RCC 7860 (cell line): ENCODE measurements at places on chromosomes 13 and 19.

DNA sequence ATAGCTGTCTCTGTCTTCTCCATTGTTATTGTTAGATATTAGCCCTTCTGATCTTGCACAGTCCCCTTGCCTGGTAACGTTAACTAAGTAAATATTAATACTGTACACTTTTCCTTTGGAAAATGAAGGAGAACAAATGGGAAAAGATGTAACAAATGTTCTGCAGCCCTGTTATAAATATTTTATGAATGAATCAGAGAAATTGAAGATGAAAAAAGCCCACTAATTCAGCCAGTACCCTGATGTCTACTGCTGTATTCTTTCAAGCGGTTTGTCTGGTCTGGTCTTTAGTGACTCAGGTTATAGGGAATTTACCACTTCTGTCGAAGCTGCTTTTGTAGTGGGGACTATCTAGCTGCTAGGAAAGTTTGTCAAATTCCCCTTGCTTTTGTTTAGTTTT, 121.0 kb downstream of the COG6 start:
- DNase-seq = peak; percentile 77

- no peak for DNase-seq
These were observed 119.4 kb downstream of the URI1 start for GRCh38 chr19:30061223-30062064.

DNA sequence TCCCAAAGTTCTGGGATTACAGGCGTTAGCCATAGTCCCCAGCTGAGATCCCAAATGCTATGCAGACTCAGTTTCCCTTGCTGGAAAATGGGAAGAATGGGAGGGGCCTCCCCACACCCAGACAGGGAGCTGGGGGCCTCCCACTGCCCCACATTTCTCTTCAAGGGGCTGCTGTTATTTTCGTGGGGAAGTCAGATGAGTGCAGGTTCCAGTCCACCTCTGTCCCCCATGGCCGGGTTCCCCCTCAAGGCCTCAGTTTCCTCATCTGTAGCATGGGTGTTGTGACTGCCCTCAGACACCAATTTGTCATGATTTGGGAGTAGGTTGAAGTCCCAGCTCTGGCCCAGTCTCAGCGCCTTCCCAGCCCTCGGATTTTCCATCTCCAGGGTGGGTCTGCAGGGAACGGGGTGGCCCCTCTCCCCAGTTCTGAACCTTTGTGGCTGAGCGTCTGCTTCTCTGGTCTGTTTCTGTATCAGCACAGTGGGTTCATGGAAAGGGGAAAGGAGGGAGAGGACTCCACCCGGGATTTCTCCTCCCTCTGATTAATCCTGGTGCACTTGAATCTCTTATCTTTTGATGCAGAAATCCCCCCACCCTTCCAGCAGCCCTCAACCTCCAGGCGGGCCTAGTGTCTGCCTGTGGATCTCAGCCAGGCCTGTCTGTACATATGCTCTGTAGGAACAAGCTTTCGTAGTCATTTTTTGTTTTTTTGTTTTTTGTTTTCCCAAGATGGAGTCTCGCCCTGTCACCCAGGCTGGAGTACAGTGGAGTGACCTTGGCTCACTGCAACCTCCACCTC, 12.2 kb downstream of the NFIC start:
- DNase-seq = no peak

GRCh38 chr19:2542341-2543069, 66.6 kb downstream of the GADD45B start:
- peak; percentile 36 for DNase-seq

- DNase-seq = no peak
These were observed 40.8 kb downstream of the TEX29 start for GRCh38 chr13:111361046-111361872.

DNA sequence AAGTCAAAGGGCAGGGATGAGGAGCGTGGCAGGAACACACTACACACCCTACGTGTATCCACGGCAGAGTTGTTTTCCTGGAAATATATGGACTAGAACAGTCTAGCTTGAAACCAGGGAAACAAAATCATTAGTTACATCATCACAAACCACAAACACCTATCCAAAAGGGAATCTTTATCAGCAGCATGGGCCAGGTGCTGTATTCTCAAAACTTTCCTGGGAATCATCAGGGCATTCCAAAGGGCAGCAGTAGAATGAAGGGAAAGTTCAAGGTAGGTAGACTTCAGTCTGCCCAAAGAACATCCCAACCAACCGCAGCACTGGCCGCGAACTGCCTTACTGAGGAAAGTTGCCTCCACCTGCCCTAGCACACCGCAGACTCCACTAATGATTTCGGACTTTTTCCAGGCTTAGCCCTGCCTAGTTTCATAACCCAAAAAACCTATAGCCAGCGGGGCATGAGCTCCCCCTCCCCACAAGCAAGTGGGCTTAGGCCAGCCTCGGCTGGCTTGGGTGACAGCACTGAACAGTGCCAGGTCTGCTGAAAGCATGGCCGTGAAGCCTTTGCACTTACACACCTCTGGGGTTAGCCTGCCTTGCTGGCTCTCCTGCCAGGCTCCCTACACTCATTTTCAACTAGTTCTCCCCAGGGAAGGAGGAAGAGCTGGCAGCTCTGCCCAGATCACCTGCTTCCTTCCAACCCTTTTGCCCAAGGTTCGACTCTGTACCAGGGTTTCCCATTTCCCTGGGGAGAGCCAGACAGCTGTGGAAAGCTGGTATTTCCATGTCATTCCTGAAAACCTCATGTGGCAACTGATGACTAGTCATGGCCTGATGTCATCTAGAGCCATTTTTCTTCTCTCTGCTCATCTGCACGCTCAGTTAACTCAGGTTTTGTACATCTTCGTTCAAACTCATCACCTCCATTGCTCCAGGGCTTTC, 77.3 kb upstream of the UBAC2 start:
- DNase-seq = peak; percentile 72

GRCh38 chr19:46880431-46880830, 19.6 kb downstream of the ARHGAP35 start:
- DNase-seq = no peak

GRCh38 chr13:27374126-27374613, 50.2 kb upstream of the GTF3A start:
- DNase-seq = no peak

- no peak for DNase-seq
These were observed 4.0 kb downstream of the METTL21C start for GRCh38 chr13:102690883-102691282.

- no peak for DNase-seq
These were observed 378.3 kb upstream of the TSHZ3 start for GRCh38 chr19:31727536-31727935.

DNA sequence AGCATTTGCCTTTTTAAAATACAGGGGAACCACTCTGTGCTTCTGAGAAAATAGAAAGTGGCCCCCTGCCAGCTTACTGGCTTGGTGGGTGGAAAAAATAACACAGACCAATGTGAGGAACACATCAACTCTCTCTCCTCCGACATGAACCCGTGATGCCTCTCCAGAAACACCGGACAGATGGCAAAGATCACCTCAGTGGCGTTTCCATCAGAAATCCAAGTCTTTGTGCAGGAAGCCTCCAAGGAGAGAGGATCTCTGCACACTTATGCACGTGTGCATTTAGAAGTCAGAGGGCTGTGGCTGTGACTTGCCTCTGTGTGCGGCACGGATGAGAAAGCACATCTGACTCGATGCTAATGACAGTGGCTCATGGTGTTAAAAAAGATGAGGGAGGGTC, 112.3 kb upstream of the KLF12 start:
- DNase-seq = no peak

- no peak for DNase-seq
These were observed 29.3 kb upstream of the GRTP1 start for GRCh38 chr13:113393226-113393562.

DNA sequence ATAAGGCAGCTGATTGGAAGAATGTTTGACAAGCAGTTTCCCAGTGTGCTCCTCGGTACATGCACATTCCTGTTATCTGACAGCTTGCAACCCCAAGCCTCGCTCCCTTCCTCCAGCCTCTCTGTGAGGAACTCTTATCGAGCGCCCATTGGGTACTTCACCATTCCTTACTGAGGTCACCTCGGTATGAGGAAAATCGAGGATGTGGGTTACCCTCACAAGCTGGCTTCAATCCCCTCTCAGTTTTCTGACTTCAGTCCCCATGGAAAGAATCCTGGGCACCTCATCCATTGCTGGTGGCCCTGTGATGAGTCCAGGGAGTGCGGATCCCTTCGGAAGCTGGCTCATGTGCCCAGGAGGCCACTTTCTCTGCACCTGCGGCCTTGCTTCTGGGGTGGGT, 17.3 kb downstream of the TEX29 start:
- no peak for DNase-seq

GRCh38 chr13:49300276-49300675, 52.6 kb downstream of the CDADC1 start:
- no peak for DNase-seq

DNA sequence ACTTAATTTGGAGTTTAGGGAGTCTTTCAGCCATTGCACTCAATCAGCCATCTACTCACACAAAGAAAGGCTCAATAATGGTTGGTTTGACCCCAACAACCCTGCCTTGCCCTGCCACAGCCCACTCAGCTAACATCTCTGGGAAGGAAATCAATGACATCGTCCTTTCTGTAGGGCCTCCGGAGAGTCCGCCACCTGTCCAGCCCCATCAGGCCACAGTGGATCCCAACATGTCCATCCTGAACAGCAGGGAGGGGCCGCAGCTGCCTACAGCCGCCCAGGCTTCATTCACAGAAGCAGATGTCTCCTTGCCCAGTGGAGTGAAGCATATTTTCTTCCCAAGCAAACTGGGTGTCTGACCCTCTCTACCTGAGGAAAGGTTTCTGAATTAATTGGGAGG, 4.2 kb upstream of the CDX2 start:
- DNase-seq = no peak

DNA sequence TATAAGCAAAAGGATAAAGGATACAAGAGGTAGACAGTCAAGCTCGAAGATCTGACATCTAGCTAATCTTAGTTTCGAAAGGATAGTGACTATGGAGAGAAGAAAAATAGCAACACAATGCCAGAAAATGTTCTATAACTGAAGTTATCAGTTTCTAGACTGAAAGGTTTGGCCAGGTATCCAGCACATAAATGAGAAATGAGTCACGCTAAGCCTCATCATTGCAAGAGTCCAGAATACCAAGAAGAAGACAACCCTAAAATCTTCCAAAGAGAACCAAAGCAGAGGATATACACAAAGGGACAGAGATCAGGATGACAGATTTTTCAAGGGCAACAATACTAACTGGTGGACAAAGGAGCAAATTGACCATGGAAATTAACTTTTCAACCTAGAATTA, 237.0 kb downstream of the POSTN start:
- DNase-seq = no peak

GRCh38 chr19:11339254-11340098, at the start of gene RAB3D:
RAB3D (minus strand) TSS chr19:11339657; CDS start chr19:11337399, 2,258 bp downstream.
- DNase-seq = peak; percentile 7

GRCh38 chr19:51060973-51061372, 3.9 kb downstream of the KLK13 start:
- no peak for DNase-seq

DNA sequence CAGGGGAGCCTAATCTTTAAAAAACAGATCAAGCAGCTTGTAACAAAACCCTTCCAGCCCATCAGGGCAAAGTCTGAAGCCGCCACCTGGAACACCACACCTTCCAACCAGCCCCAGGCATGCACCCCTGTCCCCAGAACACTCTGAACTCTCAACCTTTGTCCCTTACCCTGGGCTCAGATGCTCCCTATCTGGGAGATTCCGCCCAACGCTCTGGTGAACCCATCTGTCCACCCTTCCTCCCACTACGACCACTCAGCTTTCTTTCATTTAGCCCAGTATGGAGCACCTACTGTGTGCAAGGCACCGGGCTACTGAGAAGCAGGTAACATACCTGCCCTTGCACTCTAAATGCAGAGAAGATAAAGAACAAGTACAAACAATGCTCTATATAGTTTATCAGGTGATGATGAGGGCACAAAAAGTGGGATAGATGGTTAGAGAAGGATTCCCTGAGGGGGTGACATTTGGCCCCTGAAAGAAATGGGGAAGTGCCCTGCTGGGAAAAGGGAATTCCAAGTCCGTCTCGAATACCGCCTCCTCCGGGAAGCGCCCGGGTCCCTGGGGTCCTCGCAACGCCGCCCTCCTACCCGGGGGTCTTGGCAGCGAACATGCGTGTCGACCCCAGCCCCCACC, 629 bp downstream of the PEPD start:
- DNase-seq = no peak

DNA sequence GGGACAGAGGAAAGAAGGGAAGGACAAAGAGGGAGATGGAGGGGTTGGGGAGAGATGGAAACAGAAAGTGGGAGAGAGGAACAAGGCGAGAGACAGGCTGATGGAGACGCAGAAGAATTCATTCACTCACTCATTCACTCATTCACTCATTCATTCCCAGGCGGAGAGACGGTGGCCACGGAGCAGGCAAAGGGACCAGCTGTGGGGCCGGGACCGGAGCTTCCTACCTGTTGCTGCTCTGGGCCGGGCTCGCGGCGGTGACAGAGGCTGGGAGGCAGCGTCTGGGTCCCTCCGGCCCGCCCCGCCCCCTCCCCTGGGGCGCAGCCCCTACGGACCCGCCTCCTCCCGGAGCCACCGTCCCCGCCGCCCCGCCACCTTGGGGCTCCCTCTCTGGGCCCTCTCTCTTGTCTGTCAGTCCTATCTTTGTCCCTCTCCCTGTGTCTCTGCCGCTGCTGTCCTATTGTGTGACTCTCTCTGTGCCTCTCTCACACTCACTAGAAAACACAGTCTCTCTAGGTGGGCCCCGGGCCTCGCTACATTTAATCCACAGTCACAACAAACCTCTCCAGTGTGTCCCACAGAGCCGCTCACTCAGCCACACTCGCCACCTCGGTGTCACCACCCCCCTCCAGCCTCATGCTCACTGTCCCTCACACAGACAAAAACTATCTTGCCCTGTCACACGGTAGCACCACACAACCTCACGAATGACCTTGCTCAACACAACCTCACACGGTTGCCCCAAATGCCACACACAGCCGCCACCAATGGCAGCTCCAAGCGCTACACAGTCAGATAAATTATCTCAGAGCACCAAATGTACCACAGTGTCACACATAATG, at the start of gene GNG8:
GNG8 (minus strand) TSS at position 283 of the 842 bp plus-strand sequence. CDS start 1,520 bp downstream, outside the sequence.
- no peak for DNase-seq

DNA sequence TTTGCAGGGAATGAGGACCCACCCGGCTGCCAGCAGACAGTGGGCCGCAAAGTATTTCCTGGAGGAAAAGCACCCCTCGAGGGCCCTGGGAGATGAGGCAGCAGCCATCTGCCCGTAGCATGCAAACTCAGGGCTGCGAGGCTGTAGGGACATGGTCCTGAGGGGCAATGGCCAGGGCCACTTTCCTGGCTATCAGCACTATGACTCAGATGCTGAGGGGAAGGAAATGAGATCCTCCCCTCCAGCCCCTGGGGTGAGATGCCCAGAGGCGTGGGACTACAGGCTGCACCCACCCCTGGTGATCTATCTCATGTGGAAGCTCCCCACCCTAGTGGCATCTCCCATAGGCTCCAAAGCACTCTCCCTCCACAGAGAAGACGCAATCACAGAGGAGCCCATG, 80.1 kb downstream of the SLC7A1 start:
- no peak for DNase-seq

DNA sequence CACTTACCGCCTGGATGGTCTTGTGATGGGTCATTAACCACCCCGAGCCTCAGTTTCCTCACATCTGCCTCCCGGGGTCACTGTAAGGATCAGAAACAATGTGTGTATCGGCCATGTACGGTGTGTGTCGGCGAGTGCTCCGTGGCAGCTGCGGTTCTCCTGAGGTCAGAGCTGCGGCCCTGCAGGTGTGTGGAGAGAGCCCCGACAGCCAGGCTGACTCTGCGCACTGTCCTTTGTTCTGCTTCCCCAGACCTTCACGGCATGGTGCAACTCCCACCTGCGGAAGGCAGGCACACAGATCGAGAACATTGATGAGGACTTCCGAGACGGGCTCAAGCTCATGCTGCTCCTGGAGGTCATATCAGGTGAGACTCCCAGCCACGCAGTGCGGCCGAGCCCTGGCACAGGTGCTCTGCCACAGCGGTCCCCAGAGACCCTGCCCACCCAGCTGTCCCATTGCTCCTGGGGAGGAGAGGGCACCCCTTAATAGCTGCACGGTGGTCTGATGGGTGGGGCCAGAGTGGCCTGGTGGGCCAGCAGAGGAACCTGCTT, 43.8 kb downstream of the CAPN12 start:
- DNase-seq = no peak
